CD4-positive, alpha-beta T cell treated with Interferon gamma for 1 hour (primary cell): ENCODE measurements at places on chromosomes 11 and 22.

DNA sequence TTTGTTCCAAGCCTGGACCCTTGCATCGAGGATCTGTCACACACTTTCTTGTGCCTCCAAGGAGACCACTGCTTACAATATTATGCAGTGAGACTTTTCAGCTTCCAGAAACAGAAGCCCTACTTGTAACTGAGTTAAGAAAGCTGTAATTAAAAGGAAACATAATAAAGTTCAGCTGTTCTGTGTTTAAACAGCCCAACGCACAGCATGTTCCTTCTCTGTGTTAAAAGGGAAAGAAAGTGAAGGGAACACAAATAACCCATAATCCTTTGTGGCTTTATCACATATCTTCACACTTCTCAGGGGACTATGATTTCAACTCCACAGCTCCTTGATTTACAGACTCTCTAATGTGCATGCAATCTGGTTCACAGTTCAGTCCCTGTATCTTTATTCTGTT, 200.3 kb upstream of the MTNR1B start:
- DNase-seq, result no peak

DNA sequence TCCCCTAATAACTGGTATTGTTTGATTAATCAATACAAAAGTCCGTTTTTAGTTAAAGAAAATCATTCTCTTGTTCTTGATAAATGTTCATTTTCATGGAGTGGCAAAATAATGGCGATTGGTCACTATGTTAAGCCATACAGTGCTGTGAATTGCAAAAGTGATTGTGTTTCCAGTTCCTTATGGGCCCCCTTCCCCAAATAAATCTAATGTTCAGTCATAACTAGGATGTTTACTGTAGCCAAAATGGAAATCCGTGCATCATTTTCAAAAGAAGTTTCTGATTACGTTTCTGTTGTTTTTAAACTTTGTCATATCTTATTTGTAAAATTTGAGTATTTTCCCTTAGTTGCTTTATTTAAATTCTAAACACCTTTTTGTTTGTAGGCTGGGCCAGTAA, 845 bp downstream of the RBM7 start:
- DNase-seq, result no peak

DNA sequence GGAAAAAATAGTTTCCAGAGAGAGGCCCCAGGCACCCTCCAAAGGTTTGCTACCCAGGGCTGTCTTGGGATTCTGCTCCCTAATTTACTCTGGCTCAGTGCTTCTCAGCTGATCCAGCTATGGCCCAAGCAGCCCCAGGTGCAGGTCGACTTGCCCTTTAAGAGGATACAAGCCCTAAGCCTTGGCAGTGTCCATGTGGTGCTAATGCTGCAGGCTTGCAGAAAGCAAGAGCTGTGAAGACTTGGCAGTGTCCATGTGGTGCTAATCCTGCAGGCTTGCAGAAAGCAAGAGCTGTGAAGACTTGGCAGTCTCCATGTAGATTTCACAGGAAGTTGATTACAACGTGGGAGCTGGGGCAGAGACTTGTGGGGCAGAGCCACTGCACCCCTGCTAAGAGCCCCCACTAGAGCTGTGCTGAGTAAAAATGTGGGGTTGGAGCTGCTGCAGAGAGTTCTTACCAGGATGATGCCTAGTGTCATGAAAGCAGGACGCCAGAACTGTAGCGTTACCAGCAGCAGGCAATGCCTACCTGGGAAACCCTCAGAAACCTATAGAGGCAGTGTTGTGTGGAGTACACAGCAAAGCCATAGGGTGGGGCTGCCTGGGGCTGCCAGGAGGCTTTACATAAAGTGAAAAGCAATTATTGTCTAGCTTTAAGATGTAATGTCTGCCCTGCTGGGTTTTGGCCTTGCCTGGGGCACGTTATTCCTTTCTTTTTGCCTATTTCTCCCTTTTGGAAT, 16.1 kb upstream of the OR52K1 start:
- no peak for DNase-seq

GRCh38 chr11:95435192-95435591, 204.2 kb upstream of the SESN3 start:
- DNase-seq, result no peak

DNA sequence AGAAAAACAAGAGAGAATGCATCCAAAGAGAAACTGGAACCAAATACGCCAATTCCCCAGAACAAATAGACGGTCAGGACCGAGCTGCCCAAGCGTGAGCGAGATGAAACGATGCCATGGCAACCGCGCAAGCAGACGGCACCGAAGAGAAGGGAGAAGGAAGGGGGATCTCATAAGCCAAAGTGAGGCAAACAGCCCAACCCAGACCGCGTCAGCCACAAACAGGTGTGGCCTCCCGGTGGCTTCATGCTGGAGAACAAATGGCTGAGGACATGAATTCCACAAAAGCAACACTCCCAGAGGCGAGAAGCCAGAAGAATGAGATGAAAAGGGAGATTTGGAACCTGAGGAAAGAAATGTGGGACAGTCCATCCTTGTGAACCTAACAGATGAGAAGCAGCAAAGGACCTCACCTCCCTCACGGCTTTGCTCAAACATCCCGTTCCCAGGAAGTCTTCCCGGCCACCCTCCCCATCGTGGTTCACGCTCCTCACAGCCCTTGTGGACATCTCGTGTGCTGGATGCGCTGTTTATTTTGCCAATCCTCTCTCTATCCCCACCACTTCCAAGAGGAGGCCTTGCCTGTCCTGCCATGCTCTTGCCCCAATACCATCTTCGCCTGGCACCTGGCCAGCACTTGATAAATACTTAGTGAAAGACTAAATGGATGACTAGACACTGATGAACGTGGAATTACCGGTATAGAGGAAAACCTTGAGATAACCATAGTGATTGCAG, 89.1 kb upstream of the RTL6 start:
- no peak for DNase-seq

DNA sequence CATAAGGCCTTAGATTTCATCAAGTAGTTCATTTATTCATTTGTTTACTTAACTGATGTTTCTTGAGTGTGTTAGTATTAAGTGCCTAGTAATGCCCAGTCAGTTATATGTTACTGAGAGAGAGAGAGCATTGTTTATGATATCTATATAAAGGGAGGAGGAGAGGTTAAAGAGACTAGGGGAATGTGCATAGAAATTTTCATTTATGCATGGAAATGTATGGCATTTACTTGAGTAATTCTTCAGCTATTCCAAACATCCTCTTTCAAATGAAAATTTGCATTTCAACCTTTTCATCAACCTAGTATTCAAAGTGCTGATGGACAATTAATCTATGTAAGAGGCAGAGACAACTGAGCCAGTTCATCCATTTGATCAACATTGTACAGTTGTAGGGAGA, 199.7 kb downstream of the NELL1 start:
- no peak for DNase-seq

DNA sequence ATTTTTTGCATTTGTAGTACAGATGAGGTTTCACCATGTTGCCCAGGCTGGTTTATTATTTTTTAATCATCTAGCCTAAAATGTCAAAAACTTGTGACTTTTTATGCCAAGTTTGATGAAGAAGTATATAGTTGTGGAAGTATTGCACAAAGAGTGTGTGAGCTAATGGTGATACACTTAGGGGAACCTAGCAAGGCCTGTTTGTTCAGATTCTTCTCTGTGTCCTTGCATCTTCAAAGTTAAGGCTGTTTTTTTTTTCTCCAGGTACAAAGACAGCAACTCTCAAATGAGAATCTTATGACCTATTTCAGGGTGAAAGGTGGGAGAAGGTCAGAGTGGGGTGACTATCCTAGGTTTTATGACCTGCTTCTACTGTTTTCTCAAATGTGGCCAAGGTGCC, 7.3 kb downstream of the SLCO2B1 start:
- no peak for DNase-seq

DNA sequence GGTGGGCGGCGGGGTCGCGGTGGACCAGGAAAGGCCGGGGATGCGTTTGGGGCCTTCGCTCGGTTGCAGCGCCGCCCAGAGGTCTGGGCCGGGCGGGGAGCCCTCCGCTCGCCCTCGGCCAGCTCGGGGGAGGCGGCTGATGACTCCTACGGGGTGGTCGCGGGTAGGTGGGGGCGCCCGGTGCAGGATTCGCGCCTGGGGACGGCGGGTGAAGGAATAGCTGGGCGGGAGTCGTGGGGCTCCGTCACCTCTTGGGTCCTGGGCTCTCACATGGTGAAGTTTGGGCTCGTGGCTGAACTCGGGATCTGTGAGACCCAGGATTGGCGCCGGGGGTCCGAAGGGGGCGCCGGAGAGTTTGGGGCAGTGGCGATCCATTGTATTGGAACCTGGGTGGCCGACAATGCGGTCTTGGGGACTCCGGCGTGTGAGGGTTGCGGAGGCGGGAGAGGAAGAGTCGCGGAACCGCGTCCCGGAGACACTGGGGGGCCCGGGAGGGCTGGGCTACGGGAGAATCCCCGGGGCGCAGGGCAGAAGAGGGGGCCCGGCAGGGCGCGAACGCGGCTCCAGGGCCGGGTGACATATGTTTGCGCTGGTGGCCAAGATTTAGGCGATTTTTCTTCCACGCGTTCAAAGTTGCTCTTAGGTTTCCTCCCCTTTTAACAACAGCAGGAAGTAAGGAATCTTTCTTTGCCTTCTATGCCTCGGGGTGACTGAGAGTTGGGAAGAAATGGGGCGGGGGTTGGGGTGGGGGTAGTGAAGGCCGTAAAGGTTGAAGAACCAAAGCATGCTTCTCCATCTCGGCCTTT, 935 bp downstream of the QSER1 start:
- peak; percentile 45 for DNase-seq

GRCh38 chr11:10432971-10433370, 22.1 kb upstream of the AMPD3 start:
- DNase-seq, result no peak

GRCh38 chr11:134020598-134020997, 48.3 kb upstream of the JAM3 start:
- no peak for DNase-seq

GRCh38 chr11:3604167-3604566, 37.6 kb downstream of the ART5 start:
- no peak for DNase-seq

DNA sequence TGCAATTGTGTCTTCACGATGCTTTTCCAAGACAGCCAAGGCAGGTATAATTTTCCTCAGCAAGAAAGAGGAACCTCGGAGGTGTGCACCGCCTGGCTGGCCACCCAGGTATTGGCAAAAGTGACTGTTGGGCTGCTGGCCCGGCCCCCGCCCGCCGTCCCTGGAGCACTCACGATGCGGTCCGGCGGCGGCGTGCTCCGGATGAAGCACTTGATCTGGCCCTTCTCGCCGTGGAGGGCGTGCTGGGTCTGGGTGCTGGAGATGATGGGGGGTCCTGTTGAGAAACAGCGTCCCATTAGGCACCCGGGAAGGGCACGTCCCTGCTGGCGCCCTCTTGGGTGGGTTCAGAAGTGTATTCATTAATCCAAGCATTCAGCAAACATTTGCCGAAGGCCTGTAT, 84.8 kb downstream of the ST3GAL4 start:
- no peak for DNase-seq
